Renal pelvis (tissue), 12 donors: ENCODE measurements at places on chromosomes 2 and 18.
A peak's percentile ranks its signal among the peaks of the same experiment; 100 is the strongest.

GRCh38 chr2:1721706-1722646 is 22.3 kb downstream of the PXDN start:
- no peak for DNase-seq

GRCh38 chr2:114488841-114489530 is 46.5 kb downstream of the DPP10 start:
- no peak for DNase-seq

DNA sequence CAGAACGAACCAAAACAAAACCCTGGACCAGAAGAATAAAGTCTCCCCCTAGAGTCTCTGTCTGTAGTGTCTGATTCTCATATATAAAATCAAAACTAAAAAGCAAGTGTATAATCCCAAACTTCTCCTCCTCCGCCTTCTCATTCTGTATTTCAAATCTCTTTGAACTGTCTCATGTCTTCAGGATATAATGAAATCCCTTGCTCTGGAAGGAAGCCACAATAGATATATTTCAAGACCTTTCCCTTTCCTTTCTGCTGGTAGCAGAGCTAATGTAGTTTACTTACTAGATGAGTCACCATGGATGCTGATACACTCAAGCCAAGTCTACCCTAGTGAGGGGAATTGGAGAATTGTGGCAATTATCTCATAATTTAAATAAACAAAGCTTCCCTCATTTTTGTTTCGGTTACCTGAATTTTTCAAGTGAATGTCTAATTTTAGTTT is 33.5 kb upstream of the CCDC93 start:
- DNase-seq, result no peak

GRCh38 chr18:10194592-10194991 is 259.8 kb upstream of the APCDD1 start:
- DNase-seq, result no peak

- no peak for DNase-seq
Measured at GRCh38 chr18:13290856-13291271, 72.3 kb downstream of the LDLRAD4 start.

GRCh38 chr2:122390406-122390805 is 635.0 kb downstream of the TSN start:
- DNase-seq, result no peak

DNA sequence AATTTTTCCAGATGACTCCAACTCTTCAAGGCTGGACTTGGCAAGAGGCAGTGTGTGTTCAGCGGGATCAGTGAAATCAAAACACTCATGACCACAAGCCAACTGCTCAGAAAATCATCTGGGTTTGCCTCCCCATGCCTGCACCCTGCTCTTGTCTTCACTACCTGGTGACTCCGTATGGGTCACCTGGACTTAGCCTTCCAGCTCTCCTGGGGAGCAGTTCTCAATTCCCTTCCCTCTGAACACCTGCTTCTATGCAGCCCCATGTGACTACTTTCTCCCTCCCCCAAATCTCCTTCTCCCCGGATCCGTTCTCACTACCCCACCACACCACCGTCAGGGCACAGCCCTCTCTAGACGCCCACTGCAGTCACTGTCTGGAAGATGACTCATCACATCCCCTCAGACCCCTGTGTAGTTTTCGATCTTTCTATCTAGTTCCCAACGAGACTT is 130.2 kb upstream of the ID2 start:
- DNase-seq, result no peak

DNA sequence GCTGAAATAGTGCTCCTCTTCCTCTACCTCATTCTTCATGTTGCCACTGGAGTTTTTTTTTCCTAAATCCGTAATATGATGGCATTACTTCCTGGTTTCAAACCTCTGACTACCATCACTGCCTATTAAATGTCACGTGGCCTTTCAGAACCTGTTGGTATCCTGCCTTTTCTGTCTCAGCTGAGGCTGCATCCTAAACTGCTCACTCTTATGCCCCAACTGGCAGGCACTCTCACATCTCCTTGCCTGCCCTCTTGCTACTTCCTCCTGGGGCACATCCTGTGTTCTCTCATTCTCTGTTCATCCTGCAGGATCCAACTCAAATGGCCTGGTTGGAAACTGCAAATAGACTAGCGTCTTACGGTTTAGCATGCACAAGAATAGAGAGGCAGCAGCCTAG is 468.1 kb upstream of the FANCL start:
- DNase-seq, result no peak

DNA sequence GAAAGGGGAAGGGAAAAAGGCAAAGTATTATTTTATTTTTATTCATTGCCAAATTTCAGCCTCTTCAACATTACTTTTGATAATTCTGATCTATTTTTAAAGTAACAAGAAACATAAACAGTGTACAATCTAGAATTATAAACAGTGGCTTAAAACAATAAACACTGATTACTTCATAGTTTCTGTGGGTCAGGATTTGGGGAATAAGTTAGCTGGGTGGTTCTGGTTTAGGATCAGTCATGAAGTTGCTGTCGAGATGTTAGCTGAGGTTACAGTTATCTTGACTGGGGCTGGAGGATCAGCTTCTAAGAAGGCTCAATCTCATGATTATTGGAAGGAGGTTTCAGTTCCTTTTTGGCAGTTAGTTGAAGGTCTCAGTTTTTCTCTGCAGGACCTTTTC is 109.2 kb downstream of the SCN2A start:
- DNase-seq, result no peak

GRCh38 chr2:101440127-101440738 is 34.7 kb downstream of the RFX8 start:
- DNase-seq, result peak; percentile 31

DNA sequence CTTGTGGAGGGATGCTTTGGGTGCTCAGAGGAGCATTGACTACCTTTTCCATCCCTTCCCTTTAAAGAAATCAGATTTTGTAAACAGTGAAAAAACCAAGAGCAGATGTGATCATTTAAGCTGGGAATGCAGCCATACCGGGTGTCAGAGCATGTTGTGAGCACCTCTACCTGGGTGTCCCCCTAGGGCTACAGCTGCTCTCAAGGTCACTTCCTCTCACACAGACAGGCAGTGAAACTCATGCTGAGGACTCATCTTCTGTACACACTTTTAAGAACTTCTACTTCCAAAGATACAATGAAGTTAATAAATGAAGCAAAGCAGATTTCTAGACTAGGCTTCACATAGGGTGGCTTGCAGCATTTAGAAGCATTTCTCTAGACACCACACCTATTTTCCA is 48.4 kb upstream of the FRZB start:
- no peak for DNase-seq

DNA sequence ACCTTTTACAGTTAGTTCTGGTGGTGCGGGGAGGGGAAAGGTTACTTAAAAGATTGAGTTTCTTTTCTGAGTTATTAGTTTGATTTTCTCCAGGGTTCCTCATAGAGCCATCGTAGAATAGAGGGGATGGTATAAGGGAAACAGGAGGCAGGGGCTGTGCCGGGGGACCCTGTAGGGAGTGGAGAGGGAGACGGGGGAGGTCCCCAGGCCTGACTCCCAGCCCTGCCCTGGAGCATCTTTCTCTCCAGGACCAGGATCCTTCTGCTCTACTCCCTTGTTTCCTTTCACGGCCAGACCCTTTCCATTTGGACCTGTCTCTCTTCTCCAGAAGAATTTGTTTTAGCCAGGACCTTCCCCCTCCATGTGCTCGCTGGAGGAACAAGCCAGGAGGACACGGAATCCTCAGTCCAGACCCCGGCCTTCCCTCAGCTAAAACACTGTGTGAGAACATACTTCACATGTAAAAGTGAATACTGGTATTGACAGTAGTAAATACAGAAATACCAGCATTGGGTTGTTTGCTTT is 35.4 kb downstream of the DGKD start:
- no peak for DNase-seq

DNA sequence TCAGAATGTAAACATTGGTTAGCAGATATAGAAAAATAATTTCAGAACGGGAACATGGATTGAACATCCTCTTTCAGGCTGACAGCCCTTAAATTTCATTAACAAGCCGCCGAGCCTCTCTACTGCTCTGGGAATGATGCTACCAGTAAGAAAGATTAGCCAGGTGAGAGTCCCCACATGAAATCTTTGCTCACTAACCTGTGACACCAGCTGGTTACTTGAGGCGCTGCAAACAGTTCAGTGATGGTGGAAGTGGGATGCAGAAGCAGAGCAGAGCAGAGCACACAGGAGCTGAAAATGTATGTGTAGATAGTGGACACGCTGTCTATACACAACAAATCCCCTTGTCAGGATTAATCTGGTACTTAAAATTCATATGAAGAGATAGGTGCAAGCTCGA is 721.1 kb downstream of the DPP10 start:
- no peak for DNase-seq

GRCh38 chr2:112168422-112169124 is 30.4 kb downstream of the FBLN7 start:
- DNase-seq, result no peak

DNA sequence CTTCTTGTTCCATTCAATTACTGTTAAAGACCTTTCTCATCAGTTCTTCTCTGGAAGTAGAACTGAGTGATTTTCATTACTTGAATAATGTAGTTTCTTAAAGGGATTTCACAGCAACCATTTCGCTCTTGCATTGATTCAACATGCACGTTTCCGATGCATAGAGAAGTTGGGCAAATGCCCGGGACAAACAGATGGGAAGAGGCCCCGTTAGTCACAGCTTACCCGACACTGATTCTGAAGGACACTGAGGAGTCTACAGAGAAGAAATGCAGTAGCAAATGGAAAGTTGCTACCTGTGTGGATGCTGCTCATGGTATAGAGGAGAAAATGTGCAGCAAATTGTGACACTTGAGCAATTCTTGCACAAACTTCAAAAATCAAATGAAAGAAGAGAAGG is 32.3 kb upstream of the GCG start:
- no peak for DNase-seq

GRCh38 chr2:177161741-177162460 is 50.7 kb upstream of the HNRNPA3 start:
- DNase-seq, result no peak

DNA sequence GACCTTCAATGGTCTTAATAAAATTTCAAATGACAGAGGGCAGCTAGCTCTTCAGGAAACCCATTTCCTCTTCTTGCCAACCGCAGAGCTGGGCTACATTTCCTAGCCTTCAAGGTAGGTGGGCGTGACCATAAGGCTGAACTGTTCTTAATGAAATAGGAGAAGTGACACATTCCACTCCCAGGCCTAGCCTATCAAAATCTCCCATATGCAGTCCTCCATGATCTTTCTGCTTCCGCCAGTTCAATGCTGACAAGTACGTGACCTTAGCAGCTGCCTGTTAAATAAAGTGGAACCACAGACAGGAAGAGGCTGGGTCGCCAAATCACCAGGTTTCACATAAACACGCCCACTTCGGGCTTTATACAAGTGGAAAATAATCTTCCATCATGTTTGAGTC is 13.2 kb downstream of the SERPINE2 start:
- DNase-seq, result no peak

- no peak for DNase-seq
Measured at GRCh38 chr2:16325016-16325975, 340.3 kb downstream of the CYRIA start.

GRCh38 chr2:8153258-8153718 is 528.6 kb upstream of the ID2 start:
- no peak for DNase-seq

DNA sequence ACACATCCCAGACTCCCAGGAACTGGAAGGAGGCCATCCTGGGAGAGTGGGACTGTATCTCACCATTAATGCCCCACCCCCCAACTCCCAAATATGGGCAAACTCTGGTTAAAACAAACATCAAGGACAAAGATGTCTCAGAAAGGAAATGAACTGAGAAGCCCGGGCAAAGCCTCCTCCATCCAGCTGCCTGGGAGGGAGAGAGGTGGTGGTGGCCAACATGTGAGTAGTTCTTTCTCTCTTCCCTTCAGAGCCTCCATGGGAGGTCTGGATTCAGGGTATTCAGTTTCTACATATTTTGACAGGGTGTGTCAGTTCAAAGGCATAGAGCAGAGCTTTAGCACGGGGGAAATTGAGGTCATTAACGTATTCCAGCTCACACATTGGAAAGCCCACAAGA is 57.5 kb downstream of the CXCR4 start:
- DNase-seq, result no peak

DNA sequence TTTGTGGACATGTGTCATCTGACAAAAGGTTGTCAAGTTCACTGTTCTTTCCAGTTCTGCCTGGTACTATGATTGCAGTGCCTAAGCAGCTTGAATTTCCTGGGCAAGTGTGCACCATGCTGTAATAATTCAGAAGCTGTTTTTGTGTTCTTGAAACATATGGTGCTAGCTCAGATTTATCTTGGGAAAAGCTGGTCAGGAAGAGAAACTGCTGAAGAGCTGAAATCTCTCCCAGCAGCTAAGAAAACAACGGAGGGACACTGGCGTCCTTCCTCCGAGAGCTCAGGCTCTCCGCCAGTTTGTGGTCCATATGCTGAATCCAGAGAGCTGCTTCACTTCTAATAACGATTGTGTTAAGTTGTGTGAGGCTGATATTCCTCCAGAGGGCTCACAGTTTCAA is 642.0 kb downstream of the DPP10 start:
- DNase-seq, result no peak

DNA sequence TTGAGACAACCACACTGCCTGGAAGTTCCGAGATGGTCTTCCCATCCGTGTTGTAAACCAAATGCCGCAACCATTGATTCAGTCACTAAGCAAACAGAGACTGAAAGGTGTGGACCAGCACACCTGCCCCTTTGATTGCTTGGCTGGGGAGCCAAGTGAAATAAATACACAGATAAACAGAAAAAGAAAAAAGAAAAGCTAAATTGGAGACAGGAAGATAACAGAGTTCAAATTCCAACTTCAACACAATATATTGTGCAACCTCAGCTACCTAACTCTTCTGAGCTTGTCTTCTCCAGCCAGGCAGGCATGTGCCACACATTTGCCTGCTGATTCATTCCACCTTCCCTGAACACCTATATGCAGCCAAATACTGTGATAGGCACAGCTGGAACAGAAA is 110.9 kb downstream of the PID1 start:
- no peak for DNase-seq

GRCh38 chr18:24003903-24004640 is 10.5 kb upstream of the TTC39C start:
- no peak for DNase-seq

GRCh38 chr18:79975043-79975442 is 10.6 kb downstream of the HSBP1L1 start:
- DNase-seq, result no peak

GRCh38 chr2:145002624-145003023 is 482.7 kb upstream of the ZEB2 start:
- DNase-seq, result no peak

GRCh38 chr2:163135256-163135655 is 296.7 kb upstream of the KCNH7 start:
- DNase-seq, result no peak

GRCh38 chr2:73258186-73258912 is 24.2 kb downstream of the CCT7 start:
- no peak for DNase-seq

- DNase-seq, result no peak
Measured at GRCh38 chr18:46859855-46860254, 57.5 kb downstream of the PIAS2 start.
